Myometrial cell (primary cell): ENCODE measurements at places on chromosomes 5 and 9. TPM values are rescaled to one million over a fixed set of nuclear protein-coding genes. Genes with fewer than 3 reads are reported as not detected.

CKMT2 gene
- 0.29 and 0.35 TPM in 2 replicates for total RNA-seq

NR4A3 gene
- total RNA-seq: not detected in 2 replicates

NR3C1 gene
- 17.9 and 29.2 TPM in 2 replicates for total RNA-seq

SEMA6A gene
- total RNA-seq: not detected in 2 replicates

FUT7 gene
- total RNA-seq: not detected in 2 replicates

KIF3A gene
- 3.9 and 4.9 TPM in 2 replicates for total RNA-seq

TAF11L4 gene
- total RNA-seq: not detected in 2 replicates

UNC13B gene
- 12.7 and 15.8 TPM in 2 replicates for total RNA-seq

EFNA5 gene
- total RNA-seq: 0.86 and 1.2 TPM in 2 replicates

PLAC8L1 gene
- not detected in 2 replicates for total RNA-seq

HRH2 gene
- not detected in 2 replicates for total RNA-seq

SPINK6 gene
- total RNA-seq: 1.1 TPM in 1 of 2 replicates, not detected in the other
